ENCODE measurements at places on chromosomes 16 and 17.

DNA sequence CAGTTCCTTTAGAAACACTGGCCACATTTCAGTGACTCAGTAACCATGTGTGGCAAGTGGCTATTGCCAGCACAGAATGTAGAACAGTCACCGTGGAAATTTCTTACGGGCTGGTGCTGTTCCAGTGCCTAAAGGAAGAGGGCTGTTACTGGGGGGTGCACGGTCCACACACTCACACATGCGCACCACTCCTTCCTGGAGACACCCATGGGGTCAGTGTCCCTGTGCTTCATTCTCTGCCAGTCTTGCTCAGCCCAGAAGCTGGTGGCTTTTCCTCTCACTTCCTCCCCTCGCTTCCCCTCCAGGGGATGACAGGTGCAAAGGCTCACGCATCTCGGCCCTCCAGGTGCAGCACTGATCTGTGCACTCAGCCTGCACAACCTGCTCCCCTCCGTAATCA is 115.6 kb downstream of the CCDC182 start:
- no peak for DNase-seq

DNA sequence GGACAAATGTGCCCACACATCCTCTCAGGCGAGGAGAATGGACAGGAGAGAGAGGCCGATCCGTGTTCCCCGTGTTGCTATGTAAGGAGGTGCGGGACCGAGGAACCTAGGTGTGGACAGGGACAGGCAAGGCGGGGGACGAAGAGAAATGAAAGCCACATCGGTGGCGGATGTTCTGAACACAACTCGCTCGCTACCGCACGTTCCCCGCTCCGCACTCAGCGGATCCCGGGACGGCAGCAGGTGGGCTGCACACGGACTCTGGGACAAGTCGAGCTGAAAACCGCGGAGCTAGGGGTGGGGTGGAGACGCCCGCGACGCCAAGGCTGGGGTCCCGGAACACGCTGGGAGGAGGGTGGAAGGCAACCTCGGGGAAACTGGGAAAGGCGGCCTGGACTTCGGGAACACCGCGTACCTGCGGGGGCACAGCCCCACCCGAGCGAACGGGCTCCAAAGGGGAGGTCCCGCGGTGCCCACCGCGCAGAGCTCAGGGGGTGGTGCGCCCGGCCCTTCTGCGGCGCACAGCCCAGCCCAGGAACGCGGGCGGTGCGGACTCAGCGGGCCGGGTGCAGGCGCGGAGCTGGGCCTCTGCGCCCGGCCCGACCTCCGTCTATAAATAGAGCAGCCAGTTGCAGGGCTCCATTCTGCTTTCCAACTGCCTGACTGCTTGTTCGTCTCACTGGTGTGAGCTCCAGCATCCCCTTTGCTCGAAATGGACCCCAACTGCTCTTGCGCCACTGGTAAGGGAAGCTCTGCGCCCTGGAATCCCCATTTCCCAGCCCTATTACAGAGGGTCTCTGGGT is at the start of gene MT1E:
TSS of gene MT1E (plus strand) at position 642 of the 803 bp plus-strand sequence. CDS start at position 713, 71 bp downstream.
- DNase-seq = peak; percentile 16

DNA sequence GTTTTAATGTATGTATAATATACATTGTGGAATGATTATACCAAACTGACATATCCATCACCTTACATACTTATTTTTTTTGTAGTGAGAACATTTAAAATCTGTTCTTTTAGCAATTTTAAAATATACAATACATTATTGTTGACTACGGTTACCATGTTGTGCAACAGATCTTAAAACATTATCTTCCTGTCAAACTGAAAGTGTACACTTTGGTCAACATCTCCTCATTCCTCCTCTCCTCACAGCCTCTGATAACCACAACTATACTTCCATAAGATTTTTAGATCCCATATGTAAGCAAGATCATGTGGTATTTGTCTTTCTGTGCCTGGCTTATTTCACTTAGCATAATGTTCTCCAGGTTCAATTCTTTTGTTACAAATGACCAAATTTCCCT is 7.5 kb upstream of the DNAJA2 start:
- no peak for DNase-seq

GRCh38 chr16:85041219-85042166 is 13.9 kb downstream of the KIAA0513 start:
- DNase-seq = no peak

DNA sequence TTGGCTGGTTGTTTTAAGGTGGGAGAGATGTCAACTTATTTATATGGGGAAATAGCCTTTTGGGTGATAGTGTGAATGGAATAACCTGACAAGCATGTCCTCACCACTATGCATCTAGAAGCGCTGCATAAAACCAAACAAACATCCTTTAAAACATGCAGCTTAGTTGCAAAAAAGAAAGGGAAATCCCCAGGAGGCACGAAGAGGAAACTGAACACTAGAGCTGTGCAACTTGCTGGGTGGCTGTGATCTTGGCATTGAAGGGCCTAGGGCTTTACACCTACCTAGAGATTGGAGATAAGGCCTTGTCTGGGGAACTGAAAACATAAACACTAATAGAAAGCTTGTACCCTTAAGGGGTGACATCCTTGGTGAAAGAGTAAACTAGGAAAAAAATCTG is 7.3 kb downstream of the C16orf54 start:
- peak; percentile 84 for DNase-seq

DNA sequence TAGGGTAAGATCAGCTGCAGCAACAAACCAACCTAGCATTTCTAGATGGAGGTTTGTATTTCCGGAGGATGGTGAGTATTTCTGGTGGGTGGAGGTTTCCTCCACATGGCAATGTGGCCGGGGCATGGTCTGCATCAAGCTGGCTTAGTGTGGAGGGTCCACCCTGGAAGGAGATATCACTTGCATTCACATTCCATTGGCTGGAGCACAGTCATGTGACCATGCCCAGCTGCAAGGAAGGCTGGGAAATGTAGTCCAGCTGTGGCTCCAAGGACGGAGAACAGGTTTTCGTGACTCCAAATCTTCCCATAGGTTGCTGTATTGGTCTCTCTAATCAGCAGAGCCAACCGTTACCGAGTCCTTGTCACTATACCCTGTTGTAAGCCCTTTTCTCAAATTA is 68.7 kb downstream of the RAI1 start:
- peak; percentile 66 for DNase-seq

DNA sequence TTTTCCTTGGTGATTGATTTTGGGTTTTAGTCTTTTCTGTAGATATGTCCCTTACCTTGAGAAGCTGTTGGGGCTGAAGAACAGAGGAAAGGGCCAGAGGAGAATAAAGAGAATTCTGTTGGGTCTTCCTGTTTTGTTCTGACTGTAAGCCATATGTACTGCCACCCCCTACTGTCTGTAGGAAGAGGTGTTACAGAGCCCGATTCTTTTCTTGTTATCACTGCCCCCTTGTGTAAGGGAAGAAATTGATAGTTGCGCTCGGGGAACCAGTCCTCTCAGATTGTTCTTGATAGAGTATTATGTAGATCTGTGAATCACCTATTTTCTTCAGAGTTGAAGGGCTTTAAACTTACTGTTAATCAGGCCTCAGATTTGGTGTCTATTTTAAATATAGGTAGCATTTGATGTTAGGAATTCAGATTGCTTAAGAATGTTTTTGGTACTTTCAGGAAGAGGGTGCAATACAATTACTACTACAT is 2.4 kb downstream of the TANC2 start:
- DNase-seq = peak; percentile 85

- peak; percentile 74 for DNase-seq
Measured at GRCh38 chr17:77609553-77610517, 348.7 kb upstream of the TNRC6C start.

GRCh38 chr16:48225456-48225855 is 18.6 kb upstream of the LONP2 start:
- no peak for DNase-seq

DNA sequence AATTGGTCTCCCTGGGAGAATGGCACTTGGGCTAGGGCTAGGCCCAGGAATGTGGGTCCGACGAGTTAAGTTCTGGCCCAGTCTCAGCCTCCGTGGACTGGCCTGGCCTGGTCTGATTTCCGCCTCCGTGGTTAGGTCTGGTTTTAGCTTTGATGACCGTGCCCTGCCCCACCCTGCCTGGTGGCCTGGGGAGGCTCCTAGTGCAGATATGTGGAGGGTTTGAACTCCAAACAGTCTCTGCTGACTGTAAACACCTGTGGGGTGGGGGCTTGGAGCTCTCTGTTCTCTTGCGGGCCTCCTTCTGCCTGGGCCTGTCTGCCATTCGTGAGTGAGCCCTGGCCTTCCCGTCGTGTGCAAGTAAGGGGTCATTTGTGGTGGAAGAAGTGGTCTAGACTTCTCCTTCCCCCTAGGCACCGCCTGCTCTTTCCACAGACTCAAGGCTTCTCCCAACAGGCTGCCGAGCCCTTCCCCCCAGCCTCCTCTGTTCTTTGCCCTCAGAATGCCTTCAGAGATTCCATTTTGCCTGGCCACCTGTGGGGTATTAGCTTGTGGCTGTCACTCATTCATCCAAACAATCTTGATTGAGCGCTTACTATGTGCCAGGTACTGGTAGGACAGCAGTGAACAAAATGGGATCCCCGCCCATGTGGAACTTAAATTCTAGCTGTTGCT is 1.6 kb downstream of the ATP6V0C start:
- no peak for DNase-seq

GRCh38 chr17:77542551-77543490 is 402.1 kb downstream of the SEC14L1 start:
- DNase-seq = peak; percentile 64

- no peak for DNase-seq
Measured at GRCh38 chr17:12320286-12320685, 299.6 kb downstream of the MAP2K4 start.

DNA sequence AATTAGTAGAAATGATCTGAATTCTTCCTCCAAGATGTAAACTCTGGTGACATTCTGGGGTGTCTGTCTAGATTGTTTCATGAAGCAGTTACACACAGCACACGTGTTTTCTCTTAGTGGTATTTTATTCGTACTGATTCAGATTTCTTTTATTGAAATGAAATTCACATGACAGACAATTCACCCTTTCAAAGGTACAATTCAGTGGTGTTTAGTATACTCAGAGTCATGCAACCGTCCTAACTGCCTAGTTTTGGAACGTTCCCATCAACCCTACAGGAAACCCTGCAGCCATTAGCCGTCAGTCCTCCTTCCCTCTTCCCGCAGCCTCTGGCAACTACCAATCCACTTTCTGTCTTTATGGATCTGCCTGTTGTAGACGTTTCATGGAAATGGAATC is 8.8 kb downstream of the WFDC1 start:
- no peak for DNase-seq

DNA sequence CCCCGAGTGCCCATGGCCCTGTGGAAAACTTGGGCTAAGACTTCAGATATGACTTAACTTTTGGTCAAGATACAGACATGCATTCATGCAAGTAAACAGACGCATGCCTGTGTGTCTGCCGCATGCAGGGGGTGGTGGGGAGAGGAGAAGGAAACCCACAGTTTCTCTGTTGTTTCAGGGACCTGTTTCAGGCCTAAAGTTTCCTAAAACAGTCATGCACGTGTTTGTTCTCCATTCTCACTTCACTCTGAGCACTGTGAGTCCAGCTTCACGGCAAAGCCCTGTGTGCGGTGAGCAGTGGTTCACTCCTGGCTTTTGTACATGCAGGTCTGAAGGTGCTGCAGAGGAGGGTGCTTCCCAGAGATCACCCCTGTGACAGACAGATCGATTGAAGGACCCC is 158.7 kb downstream of the FOXL1 start:
- no peak for DNase-seq

DNA sequence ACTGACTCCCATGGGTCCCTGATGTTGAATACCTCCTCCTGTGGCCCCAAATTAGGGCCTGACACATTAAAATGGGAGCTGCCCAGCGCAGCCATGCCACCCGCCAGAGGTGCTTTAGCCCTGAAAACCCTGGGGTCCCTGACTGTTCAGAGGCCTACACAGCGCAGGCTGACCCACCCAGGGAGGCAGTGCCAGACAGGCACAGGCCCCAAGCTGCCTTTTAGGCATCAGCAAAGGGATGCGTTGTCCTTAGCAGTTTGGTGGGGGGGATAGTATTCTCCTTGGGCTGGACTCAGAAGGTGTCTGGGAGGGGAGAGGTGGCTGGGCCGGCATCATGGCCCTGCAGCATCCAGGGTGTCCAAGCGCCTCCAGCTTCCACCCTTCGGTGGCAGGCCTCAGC is 1.4 kb downstream of the RAPGEFL1 start:
- no peak for DNase-seq

DNA sequence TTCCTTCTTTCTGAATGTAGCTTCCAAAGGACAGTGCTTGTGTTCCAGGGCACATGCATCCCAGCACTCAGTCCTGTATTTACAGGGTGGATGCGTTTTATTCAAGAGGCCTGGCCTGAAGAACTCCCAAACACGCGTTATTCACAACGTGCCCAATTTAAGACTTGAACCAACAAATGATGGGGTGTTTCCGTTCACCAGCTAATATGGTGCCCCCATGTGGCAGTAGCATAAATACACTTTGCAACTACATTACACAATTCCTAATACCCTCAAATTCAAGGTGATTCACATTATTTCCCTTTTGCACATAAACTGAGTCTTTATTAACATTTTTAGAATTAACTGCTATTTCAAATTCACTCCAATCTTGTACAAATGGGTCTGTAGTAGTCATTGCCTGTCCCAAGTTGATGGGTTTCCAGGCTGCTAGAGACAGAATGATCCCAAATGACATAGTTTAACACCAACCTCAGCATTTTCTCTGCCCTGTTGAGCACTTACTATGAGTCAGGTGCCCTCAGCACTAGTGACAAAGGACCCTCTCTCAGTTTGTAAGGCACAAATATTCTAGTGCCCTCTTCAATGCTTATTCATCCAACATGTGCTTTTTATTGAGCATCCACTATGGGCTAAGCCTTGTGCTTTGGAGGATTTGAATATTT is 26.9 kb downstream of the HSD17B2 start:
- DNase-seq = no peak

DNA sequence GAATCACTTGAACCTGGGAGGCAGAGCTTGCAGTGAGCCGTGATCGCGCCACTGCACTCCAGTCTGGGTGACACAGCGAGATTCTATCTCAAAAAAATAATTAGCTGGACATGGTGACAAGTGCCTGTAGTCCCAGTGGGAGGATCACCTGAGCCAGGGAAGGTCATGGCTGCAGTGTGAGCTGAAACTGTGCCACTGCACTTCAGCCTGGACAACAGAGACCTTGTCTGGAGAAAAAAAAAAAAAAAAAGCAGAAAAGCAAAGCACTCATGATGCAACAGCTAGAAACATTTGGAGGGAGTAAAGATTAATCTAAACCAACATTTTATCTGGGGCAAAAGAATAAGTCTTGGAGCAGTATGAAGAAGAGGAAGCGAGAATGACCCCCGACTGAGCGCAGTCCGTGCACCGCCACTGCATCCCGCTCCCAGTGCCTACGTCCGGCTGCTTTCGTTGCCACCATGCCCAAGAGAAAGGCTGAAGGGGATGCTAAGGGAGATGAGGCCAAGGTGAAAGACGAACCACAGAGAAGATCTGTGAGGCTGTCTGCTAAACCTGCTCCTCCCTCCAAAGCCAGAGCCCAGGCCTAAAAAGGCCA is 8.2 kb downstream of the PRPSAP1 start:
- no peak for DNase-seq

DNA sequence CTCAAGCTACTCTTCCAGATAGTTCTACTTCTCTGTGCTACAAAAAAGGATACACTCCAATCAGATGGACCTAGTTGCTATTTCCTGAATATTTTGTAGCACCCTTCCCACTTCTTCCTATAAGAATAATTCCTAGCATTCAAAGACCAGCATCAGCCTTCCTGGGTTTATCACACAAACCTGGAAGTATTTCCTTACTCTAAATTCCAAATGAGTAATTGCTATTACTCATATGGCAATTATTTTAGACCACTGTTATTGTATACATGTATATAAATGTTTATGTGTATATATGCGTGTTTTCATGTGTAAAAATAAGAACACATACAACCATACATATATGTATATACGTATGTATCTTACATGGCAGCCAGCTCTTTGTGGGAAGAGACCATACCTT is 130.6 kb downstream of the MYO1D start:
- DNase-seq = no peak
